ENCODE measurements at places on chromosomes 3 and 15.
A peak's percentile ranks its signal among the peaks of the same experiment; 100 is the strongest.

- DNase-seq, result no peak
Measured at GRCh38 chr3:9195390-9195789, 54.1 kb downstream of the SRGAP3 start.

DNA sequence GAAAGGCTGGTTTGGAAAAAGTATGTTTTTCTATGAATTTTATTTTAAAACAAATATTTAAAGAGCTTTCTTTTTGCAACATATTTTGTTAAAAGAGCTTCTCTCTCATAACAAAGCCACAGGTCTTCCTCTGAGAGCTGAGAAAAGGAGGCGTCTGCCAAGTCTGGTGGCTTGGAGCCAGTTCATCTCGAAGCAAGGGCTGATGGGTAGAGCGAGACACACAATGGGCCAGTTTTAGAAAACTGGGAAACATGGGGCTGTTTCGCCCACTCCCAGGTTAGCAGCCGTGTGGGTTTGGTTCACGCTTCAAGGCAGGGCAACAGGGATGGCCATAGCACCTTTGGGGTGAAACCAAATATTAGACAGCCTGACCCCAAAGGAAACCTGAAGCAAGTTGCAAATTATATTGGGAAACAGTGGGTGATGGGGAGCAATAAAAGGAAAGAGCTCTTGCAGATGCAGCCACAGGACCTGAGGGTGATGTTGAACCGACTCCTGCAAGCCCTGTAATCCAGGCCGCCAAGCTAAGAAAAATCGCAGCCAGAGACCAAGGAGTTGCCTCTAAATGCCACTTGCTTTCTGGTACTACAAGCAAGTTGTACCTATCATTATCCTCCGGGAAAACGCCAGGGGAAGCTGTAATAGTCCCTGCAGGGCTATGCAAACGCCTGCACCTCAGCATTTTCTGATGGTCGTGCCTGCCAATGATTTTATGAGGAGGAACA, 88.4 kb upstream of the GALNT15 start:
- no peak for DNase-seq

DNA sequence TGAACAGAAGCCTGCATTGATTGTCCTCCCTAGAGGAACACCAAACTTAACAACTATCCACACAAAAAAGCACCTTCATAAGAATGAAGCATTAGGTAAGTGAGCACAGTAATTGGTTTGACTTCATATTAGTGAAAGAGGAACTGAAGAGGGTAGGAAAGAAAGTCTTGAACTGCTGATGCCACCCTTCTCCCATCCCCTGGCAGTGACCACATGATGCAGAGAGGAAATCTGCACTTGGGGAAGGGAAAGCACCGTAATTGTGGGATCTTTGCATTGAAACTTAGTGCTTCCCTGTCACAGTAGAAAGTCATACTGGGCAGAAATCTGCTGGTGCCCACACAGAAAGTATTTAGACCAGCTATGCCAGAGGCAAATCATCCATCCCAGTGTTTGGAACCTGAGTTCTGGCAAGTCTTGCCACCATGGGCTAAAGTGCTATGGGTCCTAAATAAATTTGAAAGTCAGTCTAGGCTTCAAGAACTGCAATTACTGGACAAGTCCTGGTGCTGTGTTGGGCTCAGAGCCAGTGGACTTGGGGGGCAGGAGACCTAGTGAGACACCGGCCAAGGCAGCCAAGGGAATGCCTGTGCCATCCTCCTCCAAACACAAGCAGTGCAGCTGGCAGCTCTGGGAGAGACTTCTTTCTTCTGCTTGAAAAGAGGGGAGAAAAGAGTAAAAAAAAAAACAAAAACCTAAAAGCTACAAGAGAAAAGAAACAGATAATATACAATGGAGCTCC, 63.6 kb downstream of the SLC15A2 start:
- DNase-seq, result no peak

- DNase-seq, result no peak
Measured at GRCh38 chr15:35555244-35555643, 9.3 kb upstream of the DPH6 start.

DNA sequence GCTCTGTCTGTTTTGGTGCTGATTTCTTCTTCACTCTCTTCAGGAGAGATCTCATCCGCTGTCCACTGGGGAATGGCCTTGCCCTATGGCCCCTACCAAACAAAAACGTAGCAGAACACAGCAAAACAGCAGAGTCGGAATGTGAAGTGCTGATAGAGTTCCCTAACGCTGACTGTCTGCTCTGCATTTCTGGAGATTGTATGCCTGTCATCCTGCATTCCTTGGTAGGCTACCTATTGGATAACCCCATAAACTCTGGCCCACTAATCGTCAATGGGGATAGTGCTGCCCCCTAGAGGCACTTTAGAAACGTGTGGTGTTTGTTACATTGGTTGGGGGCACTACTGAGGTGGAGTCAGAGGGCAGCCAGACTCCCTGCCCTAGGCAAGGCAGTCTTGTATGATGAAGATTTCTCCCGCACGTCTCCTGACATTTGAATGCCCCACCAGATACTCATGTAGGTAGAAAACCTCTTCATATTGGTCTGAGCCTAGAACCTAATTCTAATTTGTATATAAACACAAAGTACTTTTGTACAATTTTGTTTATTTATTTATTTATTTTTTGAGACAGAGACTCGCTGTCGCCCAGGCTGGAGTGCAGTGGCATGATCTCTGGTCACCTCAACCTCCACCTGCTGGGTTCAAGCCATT, 15.6 kb upstream of the MAGEF1 start:
- DNase-seq, result peak; percentile 8

- no peak for DNase-seq
Measured at GRCh38 chr3:193824365-193824764, 231.4 kb downstream of the OPA1 start.
